ENCODE measurements at places on chromosomes 1 and 21. TPM values are rescaled to one million over a fixed set of nuclear protein-coding genes. Genes with fewer than 3 reads are reported as not detected.

The CGN gene
- 0.11 TPM for total RNA-seq

The OR2W3 gene
- total RNA-seq, result not detected

The RRP1B gene
- 32.4 TPM for total RNA-seq

The FMO4 gene
- total RNA-seq, result 4.0 TPM

The RGL1 gene
- total RNA-seq, result 18.0 TPM

The ENO1 gene
- 1,481 TPM for total RNA-seq

The S100B gene
- not detected for total RNA-seq

The PRUNE1 gene
- total RNA-seq, result 4.0 TPM

The AHCYL1 gene
- total RNA-seq, result 51.7 TPM

The HMGCS2 gene
- total RNA-seq, result not detected

The NBPF20 gene
- total RNA-seq, result 4.2 TPM

The NBPF1 gene
- 79.2 TPM for total RNA-seq

The MATN1 gene
- total RNA-seq, result not detected

The ANGPTL1 gene
- 2.1 TPM for total RNA-seq

The AMY2A gene
- not detected for total RNA-seq

The DDR2 gene
- 316 TPM for total RNA-seq

The AMPD1 gene
- not detected for total RNA-seq

The CNKSR1 gene
- 0.22 TPM for total RNA-seq

The GSTM5 gene
- 1.00 TPM for total RNA-seq

The FAM151A gene
- total RNA-seq, result not detected

The RPS8 gene
- total RNA-seq, result 2,006 TPM

The UTS2 gene
- total RNA-seq, result not detected

The KCNT2 gene
- total RNA-seq, result 1.8 TPM

The LRRC53 gene
- total RNA-seq, result not detected

The NEGR1 gene
- total RNA-seq, result 22.5 TPM

The SHISAL2A gene
- total RNA-seq, result not detected

The TP73 gene
- under 0.01 TPM for total RNA-seq

The TAF12 gene
- total RNA-seq, result 46.8 TPM

The JUN gene
- 112 TPM for total RNA-seq

The ZMPSTE24 gene
- 93.2 TPM for total RNA-seq

The LCE3D gene
- not detected for total RNA-seq

The TMEM52 gene
- total RNA-seq, result 0.11 TPM

The ELF3 gene
- total RNA-seq, result under 0.01 TPM

The FCGR3A gene
- not detected for total RNA-seq

The ITLN2 gene
- not detected for total RNA-seq

The OPRD1 gene
- not detected for total RNA-seq

The TMEM61 gene
- total RNA-seq, result not detected

The NKAIN1 gene
- not detected for total RNA-seq

The MORC3 gene
- total RNA-seq, result 53.5 TPM

The TIAM1 gene
- total RNA-seq, result 0.37 TPM

The SLC1A7 gene
- total RNA-seq, result 0.12 TPM

The PLXNA2 gene
- total RNA-seq, result 0.50 TPM

The S100A2 gene
- 2.4 TPM for total RNA-seq

The DFFA gene
- total RNA-seq, result 50.4 TPM

The ADAMTSL4 gene
- total RNA-seq, result 2.1 TPM

The CDC7 gene
- 15.5 TPM for total RNA-seq

The RRP1 gene
- total RNA-seq, result 16.7 TPM

The OR2L13 gene
- not detected for total RNA-seq

The NECAP2 gene
- 76.7 TPM for total RNA-seq

The CCDC27 gene
- not detected for total RNA-seq

Measured in uterine smooth muscle cell (primary cell).